ENCODE measurements at places on chromosomes 7 and 10.
A peak's percentile ranks its signal among the peaks of the same experiment; 100 is the strongest.

DNA sequence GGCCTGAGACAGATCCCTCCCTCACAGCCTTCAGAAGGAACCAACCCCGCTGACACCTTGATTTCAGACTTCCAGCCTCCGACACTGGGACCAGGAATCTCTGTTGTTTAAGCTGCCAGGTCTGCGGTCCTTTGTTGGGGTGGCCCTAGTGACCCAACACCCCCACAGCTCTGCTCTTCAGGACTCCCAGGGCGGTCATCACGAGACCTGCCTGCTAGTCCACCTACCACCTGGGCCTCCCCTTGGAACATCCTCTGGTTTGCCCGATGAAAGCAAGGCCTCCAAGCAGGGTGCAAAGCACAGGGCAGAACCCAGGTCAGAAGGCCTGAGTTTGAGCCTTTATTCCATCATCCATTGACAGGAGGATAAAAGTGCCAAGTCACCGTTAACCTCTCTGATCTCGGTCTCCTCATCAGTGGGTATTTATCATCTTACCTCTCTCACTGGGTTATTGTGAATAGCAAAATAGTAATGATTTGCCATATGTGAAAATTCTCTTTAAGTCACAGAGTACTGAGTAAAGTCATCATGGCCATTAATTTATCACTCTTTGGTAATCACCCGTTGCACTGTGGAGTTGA is 16.9 kb upstream of the SMARCD3 start:
- DNase-seq: no peak

- no peak for DNase-seq
Measured at GRCh38 chr7:157402388-157402703, 65.5 kb downstream of the DNAJB6 start.

GRCh38 chr7:73647725-73648592 is 19.7 kb upstream of the VPS37D start:
- peak; percentile 11 for DNase-seq

- DNase-seq: no peak
Measured at GRCh38 chr7:96310110-96310509, 11.8 kb downstream of the SLC25A13 start.

DNA sequence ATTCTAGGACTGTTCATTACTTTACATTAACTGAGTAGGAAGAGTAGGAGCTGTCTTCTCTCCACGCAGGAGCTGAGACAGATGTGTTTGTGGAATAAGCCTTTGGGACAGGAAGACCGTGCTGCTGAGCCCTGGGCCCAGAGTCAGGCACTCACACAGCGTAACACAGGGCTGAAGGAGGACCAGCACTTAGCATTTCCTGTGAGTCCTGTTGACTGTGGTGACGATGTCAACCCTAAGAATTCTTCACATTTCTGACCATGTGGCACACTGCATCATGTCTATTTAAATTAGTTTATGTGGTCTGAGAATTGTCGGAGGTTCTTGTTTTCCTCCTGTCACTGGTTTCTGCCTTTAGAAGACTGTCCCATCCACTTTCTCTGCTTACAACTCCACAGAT is 117.2 kb downstream of the PIP4K2A start:
- DNase-seq: no peak

DNA sequence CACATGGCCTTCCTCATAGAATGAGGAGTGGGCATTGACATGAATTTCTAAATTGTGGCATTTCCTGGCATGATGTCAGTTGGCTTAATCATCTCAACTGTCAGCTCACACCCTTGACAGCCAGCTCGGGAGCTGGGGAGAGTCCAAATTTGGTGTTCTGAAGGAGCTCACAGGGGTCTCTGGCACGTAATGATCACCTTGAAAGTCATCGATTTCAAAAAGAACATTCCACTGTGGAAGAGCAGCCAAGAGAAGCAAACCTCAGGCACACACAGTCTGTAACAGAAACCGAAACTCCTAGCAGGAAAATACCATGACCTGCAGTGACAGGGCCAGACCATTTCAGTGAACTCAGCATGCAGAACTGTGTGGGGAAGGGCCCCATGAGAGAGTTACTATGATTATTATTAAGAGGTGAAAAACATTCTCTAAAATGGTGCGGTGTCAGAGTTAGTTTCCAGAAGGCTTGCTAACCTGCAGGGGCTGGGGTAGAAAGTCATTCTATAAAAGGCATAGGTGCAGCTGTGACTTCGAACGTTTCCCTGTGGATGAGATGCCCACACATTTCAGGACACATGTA is 26.4 kb upstream of the KLF6 start:
- DNase-seq: no peak

- no peak for DNase-seq
Measured at GRCh38 chr10:43042503-43043341, 34.1 kb upstream of the RET start.

DNA sequence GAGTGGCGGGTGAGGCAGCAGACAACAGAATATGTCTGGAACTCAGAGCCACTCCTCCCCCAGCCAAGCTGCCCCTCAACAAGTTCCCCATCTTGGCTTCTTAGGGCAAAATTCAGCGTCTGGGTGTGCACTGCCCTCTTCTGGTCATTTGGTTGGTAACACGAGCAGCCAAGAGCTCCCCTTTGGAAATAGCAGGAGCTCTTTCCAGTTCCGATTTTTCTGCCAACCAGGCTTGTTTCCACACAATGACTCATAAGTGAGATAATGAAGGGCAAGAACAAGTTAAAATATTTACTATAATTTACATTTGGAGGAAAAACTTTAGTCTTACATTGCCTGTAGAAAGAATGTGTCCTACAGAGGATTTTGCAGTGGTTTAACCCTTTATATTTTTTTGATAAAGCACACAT is 70.5 kb downstream of the ADCYAP1R1 start:
- DNase-seq: no peak

GRCh38 chr7:68269405-68269804 is 1272.8 kb downstream of the TYW1 start:
- DNase-seq: no peak

DNA sequence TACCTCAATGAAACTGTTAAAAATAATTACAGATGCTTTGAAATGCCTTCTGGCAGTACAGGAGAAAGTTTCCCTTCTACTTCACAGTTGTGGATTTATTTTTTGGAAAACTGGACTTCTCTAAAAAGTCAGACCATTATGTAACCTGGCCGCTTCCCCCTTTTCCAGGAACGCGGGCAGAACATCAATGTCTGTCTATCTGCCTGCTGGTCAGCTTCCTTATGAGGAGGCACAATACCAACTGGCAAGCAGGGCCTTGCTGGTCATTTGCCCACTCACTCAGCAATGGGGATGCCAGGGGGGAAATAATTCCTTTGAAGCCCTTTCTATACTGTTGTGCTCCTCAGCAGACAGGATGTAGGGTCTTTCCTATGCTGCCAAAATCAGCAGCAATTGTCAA is 22.5 kb upstream of the ADRB1 start:
- no peak for DNase-seq

DNA sequence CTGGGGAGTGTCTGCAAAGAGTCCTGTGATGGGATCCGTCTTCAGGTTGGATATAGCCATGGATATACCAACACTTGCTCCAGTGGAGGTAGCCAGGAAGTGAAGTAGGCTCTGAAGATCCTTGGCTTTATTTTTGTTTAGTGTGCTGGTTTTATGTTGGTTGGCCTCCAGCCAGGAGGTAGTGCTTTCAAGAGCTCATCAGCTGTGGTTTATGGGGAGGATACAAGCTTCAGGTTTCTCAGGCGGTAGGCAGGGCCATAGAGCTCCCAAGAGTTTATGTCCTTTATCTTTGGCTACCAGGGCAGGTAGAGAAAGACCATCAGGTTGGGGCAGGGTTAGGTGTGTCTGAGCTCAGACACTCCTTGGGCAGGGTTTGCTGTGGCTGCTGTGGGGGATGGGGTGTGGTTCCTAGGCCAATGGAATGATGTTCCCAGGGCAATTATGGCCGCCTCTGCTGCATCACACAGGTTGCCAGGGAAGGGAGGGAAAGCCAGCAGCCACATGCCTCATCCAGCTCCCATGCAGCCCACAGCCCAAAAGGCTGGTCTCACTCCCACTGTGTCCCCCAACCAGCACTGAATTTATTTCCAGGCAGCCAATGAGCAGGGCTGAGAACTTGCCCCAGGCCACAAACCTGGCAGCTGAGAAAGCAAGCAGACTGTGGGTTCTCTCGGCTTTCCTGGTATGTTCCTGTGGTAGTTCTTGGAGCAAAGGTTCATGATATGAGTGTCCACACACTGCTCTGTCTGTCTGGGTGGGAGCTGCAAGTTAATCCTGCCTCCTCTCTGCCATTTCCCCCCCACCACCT is 67.0 kb upstream of the PRLHR start:
- no peak for DNase-seq

- DNase-seq: no peak
Measured at GRCh38 chr7:55567571-55567970, 4.7 kb downstream of the VOPP1 start.

DNA sequence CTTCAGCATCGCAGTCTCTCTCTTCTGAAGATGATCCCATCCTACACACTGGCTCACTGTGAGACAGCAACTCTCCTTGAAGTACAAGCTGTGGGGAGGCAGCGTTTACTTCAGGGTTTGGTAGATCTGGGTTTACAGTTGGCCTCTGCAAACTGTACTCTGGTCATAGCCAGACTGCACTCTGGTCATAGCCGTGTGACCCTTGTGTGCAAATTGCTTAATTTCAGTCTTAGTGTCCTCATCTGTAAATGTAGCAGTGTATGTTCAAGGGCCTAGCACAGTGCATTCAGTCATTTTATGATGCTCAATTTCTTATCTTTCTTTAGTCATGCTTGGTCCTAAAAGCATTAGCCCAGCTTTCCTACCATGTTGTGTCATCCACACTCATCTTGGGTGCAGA is 188.2 kb downstream of the LRMDA start:
- DNase-seq: no peak

DNA sequence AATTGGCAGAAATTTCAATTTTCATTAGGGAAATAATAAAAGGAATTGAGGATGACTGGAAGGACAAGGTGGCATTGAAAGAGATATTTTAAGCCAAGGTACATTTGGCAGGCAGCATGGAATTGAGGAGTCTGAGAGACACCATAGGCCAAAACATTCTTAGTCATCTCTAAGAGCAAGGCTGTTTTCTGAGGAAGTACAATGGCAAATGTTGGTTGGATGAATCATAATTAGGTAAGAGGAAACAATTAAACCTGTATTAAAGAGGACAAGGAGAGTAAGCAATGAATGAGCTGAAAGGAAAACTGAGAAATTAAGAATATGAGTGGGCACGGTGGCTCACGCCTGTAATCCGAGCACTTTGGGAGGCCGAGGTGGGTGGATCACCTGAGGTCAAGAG is 86.3 kb downstream of the MRPL32 start:
- DNase-seq: no peak

GRCh38 chr7:42493436-42494198 is 256.6 kb upstream of the GLI3 start:
- no peak for DNase-seq

- no peak for DNase-seq
Measured at GRCh38 chr7:158842486-158842885, 13.2 kb upstream of the ESYT2 start.

DNA sequence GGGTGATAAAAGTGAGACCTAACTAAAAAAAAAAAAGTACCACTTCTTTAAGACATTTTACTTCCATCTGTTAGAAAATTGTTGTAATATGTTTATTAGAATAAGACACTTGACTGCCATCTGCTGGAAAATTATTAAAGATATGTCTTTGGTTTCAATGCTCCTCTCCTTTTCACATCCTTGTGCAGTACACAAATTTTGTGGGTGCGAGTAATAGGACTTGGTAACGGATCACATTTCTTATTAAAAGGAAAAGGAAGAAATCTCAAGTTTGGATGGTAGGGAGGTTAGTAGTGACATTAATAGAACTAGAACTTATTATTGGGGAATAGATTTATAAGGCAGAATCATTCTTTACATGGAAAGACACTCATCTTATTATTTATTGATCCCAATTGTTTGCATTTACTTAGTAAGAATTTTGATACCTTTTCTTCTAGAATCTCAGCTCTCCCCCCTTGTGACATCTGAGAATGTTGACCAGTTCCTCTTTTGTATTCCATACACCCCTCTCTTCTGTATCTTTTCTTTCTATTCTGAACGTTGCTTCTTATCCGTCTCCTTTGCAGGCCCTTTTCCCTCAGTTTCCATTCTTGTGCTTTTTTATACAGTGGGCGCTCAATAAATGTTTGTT is 43.0 kb upstream of the RPA3 start:
- no peak for DNase-seq

- peak; percentile 51 for DNase-seq
Measured at GRCh38 chr7:149147752-149148653, 750 bp downstream of the ZNF398 start.

DNA sequence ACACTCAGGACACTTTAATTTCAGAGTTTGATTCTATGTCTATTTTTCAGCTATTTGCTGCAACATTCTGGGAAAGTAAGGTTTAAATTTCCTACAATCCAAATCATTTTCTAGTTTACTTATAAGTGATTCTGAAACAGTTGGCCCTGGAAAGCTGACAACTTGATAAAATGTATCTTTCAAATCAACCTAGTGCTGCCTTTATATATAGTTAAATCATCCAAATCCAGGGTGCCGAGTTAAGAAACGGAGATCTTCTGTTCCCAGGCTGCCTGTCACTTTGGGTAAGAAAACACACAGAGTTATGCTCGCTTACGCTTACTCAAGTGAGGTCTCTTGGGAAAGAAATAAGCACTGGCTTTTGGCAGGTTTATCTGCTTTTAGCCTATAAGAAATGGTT is 175.0 kb downstream of the POU6F2 start:
- DNase-seq: no peak

- DNase-seq: no peak
Measured at GRCh38 chr7:100823140-100823525, 4.2 kb downstream of the EPHB4 start.

DNA sequence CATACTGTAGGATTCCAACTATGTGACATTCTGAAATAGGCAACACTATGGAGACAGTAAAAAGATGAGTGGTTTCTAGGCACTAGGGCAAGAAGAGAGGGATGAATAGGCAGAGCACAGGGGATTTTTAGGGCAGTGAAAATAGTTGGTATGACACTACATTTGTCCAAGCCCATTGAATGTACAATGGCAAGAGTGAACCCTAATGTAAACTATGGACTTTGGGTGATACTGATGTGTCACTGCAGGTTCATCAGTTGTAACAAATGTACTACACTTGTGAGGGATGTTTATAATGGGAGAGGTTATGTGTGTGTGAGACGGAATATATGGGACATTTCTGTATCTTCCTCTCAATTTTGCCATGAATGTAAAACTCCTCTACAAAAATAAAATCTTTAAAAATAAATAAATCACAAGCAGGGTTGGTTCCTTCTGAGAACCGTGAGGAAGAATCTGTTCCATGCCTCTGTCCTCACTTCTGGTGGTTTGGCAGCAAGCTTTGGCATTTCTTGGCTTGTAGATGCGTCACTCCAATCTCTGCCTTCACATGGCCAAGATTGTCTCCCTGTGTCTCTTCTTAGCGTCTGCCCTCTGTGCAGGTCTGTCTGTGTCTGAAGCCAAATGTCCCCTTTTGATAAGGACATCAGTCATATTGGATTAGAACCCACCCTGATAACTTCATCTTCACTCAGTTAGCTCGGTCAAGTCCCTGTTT is 83.1 kb upstream of the AGBL3 start:
- DNase-seq: no peak

- no peak for DNase-seq
Measured at GRCh38 chr10:11434324-11434723, 177.1 kb downstream of the USP6NL start.
